Fibroblast of villous mesenchyme (primary cell): ENCODE measurements at places on chromosomes 3 and 15.
A peak's percentile ranks its signal among the peaks of the same experiment; 100 is the strongest.

DNA sequence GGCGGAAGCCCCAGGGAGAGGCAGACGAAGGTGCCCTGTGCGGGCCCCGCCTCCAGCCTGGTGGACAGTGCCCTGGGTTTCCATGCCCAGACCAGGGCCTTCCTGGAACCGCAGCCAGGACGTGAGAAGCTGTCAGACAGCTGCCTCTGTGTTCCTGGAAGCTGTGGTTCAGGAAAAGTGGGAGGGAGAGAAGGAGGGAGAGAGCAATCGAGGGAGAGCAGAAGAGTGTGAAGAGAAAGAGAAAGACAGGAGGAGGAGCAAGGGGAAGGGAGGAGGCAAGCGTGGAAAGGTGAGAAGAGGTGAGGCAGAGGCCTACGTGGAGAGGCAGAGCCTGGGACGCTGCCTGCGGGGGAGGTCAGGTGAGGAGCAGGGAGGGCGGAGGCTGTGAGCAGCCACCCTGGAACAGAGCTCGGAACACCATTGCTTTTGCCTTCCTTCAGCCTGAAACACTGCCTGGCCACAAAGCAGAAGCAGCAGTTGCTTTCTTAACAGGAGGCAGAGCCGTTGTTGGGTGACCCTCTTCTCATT is 18.6 kb downstream of the ZDHHC19 start:
- DNase-seq: no peak

- DNase-seq: no peak
Measured at GRCh38 chr3:160393346-160394008, 5.5 kb downstream of the IFT80 start.

- DNase-seq: peak; percentile 34
Measured at GRCh38 chr15:56468401-56468800, 3.5 kb upstream of the MNS1 start.

- no peak for DNase-seq
Measured at GRCh38 chr15:85625166-85625830, 169.4 kb downstream of the KLHL25 start.

- DNase-seq: no peak
Measured at GRCh38 chr3:150613034-150613433, 9.9 kb downstream of the SELENOT start.

DNA sequence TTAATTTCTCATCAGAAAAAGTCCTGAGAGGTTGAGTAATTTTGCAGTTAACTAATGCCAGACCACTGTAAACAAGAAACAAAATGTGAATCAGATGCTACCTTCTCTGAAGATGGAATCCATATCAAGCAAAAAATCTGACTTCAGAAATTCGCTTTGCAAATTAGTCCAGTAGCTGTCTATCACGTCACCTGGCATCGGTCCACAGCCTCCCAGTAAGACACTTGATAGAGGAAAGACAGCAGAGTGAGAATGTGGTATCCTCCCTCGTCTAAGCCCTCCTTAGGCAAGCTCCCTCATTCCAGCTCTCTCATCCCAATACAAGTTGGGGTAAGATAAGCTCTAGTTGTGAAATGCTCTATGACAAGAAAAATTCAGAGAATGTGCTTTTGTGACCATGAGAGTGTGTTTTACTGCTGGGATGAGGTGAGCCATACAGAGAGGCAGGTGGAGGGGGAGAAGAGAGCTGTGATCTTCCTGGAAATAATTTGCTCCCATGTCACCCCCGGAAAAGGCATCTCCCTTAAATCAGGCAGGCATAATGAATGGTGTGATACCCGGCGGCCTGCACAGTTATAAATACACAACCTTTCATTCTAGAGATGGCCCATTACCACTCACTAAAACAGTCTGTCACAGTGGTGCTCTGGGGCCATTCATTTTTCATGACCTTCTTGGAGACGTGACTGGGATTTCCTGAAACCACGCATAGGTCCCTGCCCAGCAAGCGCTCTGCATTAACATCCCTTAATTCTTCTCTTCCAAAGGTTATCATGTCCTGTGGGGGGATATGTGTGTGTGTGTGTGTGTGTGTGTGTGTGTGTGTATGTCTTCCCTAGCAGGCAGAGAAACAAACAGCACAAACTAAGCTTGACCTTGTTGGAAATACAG is 602.0 kb upstream of the KCNMB2 start:
- peak; percentile 85 for DNase-seq

GRCh38 chr15:36707884-36708435 is 128.5 kb downstream of the CDIN1 start:
- DNase-seq: no peak

DNA sequence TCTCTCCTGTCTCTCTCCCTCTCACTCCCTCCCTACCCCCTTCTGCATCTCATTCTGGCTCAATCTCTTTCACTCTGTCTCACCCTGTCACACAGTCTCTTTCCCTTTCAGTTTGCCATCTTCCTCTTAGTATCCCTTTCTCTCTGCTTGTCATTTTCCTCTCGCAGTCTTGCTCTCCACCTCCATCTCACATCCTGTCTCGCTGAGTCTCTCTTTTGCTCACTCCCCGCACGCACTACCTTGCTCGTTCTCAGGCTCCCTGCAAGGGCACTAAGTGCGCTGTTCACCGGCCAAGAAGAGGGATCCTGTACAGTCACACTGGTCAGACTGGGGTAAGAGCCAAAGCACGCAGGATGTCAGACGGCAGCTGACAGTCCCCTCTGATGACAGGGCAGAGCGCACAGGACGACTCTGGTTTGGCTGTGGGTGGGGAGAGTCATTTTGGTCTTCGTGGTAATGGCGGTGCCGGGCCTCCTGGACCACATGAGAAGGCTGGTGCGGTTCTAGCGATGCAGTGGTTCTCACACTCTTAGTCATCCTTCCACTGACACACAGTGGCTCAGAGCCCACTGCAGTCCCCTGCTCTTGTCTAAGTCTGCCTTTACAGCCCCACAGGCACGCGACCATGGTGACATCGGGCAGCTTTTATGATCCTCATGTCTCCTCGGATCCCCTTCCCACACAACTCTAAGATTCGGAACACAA is 356.8 kb downstream of the FOXP1 start:
- DNase-seq: peak; percentile 11
